ENCODE measurements at places on chromosomes 11 and 22.

- DNase-seq, result no peak
Measured at GRCh38 chr22:40547729-40548143, 88.8 kb downstream of the MRTFA start.

- DNase-seq, result no peak
Measured at GRCh38 chr11:101723371-101723770, 139.6 kb upstream of the TRPC6 start.

- DNase-seq, result no peak
Measured at GRCh38 chr11:102464859-102465500, 12.4 kb upstream of the TMEM123 start.

DNA sequence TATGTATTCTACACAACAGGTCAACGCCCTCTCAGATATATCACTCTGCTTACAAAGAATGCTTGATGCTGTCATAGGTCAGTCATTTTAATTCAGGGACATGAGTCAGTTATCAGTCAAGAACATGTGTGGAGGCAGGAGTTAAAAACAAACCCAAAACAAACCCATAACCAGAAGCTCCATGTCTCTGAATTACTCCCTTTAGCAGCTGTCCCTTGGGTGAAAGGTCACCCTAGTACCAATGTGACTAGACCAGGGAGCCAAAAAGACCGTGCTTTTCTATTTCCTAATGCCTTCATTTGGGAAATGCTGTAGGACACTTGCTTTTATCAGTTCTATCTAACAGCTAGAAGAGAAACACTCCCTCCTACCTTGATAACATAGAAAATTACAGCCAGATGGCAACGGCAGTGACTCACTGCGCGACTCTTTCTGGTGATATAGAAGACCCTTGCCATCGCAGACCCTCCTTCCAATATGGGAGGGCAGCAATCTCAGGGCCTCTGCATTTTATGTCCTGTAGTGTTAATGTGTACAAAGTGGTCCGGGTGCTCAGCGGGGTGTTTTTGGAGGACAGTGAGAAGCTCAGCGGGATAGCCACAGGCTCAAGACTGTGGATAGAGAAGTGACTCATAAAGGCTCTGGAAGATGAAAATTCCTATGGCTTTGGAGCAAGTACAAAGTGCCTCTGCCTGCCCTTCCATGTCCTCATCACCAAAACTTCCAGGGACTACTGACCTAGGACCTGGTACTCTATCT lies 24.8 kb downstream of the APOL5 start:
- DNase-seq, result no peak

DNA sequence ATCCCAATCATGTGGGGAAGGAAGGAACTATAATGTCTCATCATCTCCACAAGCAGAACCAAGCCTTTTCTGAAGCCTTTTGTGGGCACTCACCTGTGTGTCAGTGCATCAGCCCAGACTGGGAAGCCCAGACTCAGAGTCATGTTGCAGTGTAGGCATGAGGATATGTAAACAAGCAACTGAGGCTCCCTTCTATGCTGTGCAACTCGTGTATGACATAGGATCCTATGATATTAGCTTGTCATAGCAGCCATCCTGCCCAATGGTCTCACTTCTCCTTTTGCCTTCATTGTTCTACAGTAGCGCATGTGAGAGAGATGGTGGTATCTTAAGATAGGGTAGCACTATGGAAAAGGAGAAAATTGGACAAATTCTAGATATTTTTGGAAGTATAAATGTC lies 103.4 kb upstream of the OLFML1 start:
- no peak for DNase-seq

GRCh38 chr22:45676024-45676423 lies 4.4 kb downstream of the ATXN10 start:
- no peak for DNase-seq

GRCh38 chr11:110301032-110301431 lies 4.6 kb upstream of the RDX start:
- no peak for DNase-seq

GRCh38 chr11:11567936-11568650 lies 53.7 kb downstream of the GALNT18 start:
- no peak for DNase-seq

- DNase-seq, result no peak
Measured at GRCh38 chr11:107783121-107783520, 71.3 kb upstream of the SLN start.

GRCh38 chr22:31130873-31131272 lies 8.1 kb downstream of the INPP5J start:
- DNase-seq, result no peak

DNA sequence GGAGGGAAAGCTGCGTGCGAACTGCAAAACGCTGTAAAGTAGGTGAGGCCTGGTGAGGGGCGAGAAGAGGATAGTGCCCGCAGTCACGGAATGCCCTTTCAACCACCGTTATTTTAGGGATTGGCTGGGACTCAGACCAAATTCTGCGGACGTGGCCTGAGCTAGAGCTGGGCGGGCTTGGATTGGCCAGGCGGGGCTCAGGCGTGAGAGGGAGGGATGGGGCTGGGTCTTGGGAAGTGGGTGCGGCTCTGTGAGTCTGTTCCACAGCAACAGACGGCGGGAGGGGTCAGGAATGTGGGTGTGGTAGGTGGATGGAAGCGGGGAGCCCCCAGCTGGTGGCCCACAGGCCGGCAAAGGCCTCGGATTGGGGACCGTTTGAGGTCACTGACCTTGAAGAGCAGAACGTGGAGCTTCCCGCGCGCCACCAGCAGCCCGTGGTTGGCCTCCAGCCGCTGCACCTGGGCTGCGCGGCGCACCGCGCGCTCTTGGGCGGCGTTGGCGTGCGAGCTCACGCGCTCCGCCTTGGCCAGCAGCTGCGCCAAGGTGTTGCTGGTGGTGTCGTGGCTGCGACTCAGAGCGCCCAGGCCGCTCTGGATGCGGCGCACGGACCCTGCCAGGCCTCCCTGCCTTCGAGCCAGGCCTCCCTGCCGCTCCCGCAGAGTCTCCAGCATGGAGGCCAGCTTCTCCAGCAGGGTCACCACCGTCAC lies 444 bp downstream of the CAVIN3 start:
- DNase-seq, result no peak

GRCh38 chr11:120056301-120057027 lies 81.4 kb downstream of the TRIM29 start:
- DNase-seq, result no peak

GRCh38 chr22:20456722-20457076 lies 19.1 kb upstream of the SCARF2 start:
- no peak for DNase-seq

- DNase-seq, result no peak
Measured at GRCh38 chr11:48047616-48048015, 67.3 kb downstream of the PTPRJ start.

GRCh38 chr11:19323502-19323901 lies 82.8 kb upstream of the E2F8 start:
- DNase-seq, result no peak

- DNase-seq, result no peak
Measured at GRCh38 chr22:46673205-46673604, 53.0 kb downstream of the GRAMD4 start.

DNA sequence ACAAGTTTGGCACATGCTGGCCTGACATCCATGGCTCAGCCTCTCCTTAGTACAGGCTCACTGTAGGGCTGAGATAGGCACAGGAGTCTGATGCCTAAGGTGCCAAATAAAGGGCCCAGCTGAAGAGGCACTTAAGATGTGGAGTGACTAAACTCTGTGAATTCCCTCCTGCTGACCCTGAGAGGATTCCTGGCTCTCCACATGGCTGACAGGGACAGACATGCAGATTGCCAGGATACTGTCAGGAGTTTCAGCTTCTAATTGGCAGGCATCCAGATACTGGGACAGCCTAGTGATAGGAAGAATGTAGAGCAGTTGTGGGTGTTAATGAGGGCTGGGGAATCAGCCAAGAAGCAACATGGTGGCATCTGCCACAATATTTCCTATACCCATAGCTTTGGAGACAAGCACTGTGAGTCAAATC lies 558.7 kb downstream of the INSC start:
- DNase-seq, result no peak

DNA sequence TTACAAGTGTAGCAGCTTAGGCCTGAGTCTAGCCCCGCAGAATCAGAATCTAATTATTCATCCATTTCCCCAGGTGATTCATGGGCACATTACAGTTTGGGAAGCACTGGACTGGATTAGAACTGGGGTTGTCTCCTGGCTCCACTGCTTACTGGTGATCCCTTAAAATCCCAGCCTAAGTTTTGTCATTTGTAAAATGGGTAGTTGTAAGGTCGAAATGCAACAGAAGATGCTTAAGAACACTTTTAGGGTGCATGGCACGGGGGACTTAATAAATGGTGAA lies 1.3 kb downstream of the STX3 start:
- DNase-seq, result no peak

DNA sequence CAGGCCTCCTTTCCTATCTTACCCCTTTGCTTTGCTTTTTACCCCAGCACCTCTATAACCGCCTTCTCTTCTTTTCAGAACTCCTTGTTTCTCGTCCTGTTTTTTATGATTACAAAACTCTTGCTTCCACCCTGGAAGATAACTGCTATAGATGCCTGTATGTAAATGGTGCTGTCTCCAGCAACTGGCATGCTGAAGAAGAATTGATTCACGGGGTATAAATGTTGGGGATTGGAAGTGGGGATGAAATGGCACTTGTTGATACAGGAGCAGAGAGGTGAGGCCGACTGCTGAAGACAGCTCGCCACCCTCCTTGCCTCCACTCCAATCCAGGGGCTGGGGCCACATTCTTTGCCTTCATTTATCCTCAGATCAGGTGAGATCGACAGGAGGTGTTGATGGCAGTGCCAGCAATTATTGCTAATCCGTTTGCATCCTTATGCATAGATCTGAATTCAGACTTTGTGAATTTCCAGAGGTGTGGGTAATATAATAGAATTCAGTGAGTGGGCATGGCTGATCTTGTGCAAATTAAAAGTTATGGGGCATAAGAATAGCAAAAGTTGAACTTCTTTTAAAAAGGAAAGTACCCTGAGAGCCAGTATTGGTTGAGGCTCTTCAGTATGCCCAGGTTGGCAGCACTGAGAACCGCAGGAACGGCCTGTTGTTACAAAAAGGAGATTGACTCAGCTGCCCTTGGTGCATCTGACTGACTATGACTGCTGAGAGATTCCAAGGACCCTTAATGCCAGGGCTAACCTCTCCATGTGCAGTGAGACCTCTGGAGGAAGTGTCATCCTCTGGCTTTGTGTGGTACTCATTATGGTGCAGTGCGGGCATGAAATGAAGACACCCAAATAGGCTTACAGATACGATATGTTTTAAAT lies 5.3 kb downstream of the NEAT1 start:
- no peak for DNase-seq

- no peak for DNase-seq
Measured at GRCh38 chr11:112795911-112796649, 165.1 kb upstream of the NCAM1 start.

GRCh38 chr22:49062155-49062801 lies 765.4 kb downstream of the BRD1 start:
- DNase-seq, result no peak

- no peak for DNase-seq
Measured at GRCh38 chr11:84981301-84981700, 645.8 kb downstream of the DLG2 start.

DNA sequence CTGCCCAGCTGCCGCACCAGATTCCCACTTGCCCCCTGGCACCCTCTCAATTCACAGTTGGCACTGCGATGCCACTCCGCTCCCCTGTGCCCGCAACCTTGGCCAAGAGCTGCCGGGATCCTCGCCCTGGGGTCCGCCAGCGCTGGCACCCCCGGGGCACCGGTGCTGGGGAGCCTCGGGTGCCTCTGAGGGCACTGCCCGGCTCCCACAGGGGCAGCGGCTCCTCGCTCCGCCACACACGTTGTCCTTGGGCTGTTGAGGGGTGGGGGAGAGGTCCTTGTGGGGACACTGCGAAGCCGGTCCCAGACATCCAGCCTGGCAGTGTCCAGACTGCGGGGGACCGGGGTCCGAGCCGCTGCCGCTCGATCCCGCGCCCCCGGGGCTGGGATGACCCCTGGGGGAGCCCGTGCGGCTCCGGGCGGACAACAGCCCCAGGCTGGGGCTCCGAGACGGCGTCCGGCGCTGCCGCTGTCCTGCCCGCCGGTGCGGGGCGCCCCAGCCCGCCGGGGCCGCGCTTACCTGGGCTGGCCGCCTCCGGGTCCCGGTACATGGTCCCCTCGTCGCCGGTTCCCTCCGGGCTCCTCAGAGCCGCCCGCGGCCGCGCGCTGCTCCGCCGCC lies 496 bp downstream of the SYT7 start:
- no peak for DNase-seq

DNA sequence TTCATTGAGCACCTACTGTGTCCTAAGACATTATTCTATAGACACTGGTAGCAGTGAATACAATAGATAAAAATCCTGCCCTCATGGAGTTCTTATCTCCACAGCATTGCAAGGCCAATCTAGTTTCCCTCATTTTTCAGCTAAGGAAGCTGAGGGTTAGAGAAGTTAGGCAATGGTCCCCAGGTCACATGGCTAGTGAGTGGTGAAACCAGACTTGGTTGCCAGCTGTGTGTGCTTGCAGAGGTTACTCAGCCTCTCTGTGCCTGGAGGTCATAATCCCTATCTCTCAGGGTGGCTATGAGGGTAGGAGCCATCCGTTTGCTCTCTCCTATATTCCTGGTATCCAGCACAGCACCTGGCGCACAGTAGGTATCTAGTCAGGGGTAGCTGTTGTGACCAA lies 147.7 kb upstream of the SEZ6L start:
- DNase-seq, result no peak

GRCh38 chr11:65918211-65919140 lies at the start of gene C11orf68:
TSS of gene C11orf68 (minus strand) at chr11:65919062. CDS start at chr11:65919031, 31 bp downstream.
- DNase-seq, result no peak

DNA sequence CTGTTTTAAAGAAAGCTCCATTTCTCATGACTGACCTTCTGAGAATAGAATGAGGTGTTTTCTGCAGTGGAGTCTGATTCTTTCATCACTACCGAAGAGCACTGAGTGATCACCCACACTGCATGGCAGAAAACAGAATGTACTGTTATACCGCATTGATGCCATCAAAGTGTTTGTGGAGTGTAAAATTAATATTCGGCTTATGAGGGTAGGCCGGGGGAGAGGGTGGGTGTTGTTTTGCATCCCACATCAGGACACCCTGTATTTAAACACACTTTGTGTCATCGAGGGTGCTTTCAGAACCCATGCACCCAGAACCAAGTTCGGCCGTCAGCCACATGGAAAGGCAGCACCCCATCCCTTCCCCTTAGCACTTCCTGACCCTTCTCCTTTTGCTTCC lies 41.3 kb upstream of the ETS1 start:
- no peak for DNase-seq

DNA sequence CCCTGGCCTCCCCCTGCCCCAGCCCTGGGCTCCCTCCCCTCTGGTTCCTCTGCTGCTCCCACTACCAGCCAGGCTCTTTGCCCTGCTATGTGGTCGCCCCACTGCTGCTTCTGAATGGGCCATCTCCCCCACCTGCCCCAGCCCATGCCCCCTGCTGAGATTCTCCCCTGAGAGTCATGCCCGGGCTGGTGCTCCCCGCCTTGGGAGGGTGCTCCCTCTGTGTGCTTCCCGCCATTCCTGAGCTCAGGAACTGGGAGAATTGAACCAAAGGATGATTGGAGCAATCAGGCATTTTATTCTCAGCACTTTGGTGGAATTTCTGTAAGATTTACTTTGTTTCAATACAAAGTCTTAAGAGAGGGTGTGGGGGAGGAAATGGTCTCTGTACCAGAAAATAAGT lies 6.8 kb downstream of the APOBEC3D start:
- DNase-seq, result no peak

GRCh38 chr11:34214961-34215805 lies 109.8 kb downstream of the NAT10 start:
- DNase-seq, result no peak

All from NCI-H526 treated with DMSO at 0.1 percent for 48 hours (cell line).